Activated CD8-positive, alpha-beta memory T cell treated with anti-CD3 and anti-CD28 coated beads for 48 hours (primary cell): ENCODE measurements at places on chromosomes 7 and 10.
A peak's percentile ranks its signal among the peaks of the same experiment; 100 is the strongest.

- no peak for DNase-seq
Observed at GRCh38 chr7:148572067-148572522, 18.5 kb upstream of the C7orf33 start.

DNA sequence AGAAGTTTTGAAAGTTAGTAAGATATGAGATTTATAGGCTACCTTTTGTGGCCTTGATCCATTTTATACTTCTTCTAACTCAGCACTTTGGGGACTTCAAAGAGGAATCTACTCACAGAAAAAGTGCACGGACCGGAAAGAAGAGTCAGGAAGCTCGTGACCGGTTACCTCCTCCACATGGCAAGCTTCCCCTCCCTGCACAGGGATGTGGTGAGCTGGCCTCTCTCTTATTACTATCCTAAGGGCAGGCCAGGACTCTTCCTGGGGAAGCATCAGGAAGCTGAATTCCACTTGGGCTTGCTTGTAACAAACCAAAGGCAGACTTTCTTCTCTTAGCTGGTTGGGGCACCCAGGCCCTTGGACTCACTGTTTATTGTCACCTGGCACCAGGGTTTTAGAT lies 170.8 kb upstream of the GLI3 start:
- no peak for DNase-seq

- no peak for DNase-seq
Observed at GRCh38 chr10:103571656-103571975, 78.1 kb downstream of the NEURL1 start.

GRCh38 chr7:115600207-115600606 lies 430.4 kb downstream of the TFEC start:
- DNase-seq = no peak

DNA sequence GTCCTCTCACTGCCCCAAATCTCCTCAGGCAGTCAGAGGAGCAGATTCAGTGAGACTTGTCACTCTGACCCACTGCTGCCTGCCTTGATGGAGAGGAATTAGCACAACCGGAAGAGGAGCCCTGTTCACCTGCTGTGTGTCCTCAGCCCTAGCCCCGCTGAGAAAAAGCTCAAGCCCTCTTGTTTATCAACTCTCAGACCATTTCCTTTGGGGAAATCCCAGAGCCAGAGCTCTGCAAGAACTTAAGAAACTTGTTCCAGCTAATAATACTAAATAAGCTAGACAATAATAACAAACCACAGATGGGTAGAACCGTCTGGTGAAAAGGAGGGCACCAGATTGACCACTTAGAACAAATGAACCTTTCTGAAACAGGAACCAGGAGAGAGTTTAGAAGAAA lies 37.7 kb upstream of the ITGB1 start:
- DNase-seq = no peak

- DNase-seq = peak; percentile 49
Observed at GRCh38 chr10:124539935-124540641, 78.5 kb downstream of the LHPP start.

GRCh38 chr10:9608602-9609001 lies 1409.1 kb upstream of the CELF2 start:
- DNase-seq = no peak

DNA sequence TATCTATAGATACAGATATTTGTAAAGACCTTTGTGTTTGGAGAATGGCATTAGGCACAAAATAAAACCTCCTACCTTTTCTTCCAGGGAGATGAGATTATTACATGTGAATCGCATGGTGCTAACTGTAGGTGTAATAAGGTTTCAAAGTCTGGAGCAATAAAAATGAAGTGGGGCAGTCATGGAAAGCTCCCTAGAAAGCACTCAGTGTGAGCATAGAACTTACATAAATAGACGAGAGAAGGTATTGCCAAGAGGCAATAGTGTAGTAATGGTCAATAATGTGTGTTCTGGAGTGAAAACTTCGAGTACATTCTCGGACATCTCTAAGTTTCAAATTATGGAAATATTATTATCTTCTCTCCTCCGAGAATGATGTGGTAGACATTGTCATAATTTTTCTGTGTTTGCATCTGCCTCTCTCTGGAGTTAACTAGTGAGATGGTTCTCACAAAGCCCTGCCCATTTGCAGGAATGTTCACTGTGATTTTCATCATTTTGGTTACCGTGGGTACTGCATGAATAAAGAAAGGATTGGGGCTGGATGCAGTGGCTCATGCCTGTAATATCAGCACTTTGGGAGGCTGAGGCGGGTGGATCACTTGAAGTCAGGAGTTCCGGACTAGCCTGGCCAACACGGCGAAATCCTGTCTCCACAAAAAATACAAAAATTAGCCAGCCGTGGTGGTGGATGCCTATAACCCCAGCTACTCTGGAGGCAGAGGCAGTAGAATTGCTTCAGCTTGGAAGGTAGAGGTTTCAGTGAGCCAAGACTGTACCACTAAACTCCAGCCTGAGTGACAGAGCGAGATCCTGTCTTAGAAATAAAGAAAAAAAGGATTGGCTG lies 10.6 kb downstream of the VIM start:
- no peak for DNase-seq

GRCh38 chr7:35748371-35748770 lies 52.5 kb upstream of the SEPTIN7 start:
- DNase-seq = no peak

- no peak for DNase-seq
Observed at GRCh38 chr7:140672382-140673062, at the start of gene ADCK2. Gene ADCK2 (plus strand): TSS chr7:140672945. CDS start chr7:140673331, 386 bp downstream.

- no peak for DNase-seq
Observed at GRCh38 chr7:37534893-37535610, 86.4 kb upstream of the ELMO1 start.

- DNase-seq = peak; percentile 39
Observed at GRCh38 chr10:119207713-119208552, 562 bp downstream of the GRK5 start.

DNA sequence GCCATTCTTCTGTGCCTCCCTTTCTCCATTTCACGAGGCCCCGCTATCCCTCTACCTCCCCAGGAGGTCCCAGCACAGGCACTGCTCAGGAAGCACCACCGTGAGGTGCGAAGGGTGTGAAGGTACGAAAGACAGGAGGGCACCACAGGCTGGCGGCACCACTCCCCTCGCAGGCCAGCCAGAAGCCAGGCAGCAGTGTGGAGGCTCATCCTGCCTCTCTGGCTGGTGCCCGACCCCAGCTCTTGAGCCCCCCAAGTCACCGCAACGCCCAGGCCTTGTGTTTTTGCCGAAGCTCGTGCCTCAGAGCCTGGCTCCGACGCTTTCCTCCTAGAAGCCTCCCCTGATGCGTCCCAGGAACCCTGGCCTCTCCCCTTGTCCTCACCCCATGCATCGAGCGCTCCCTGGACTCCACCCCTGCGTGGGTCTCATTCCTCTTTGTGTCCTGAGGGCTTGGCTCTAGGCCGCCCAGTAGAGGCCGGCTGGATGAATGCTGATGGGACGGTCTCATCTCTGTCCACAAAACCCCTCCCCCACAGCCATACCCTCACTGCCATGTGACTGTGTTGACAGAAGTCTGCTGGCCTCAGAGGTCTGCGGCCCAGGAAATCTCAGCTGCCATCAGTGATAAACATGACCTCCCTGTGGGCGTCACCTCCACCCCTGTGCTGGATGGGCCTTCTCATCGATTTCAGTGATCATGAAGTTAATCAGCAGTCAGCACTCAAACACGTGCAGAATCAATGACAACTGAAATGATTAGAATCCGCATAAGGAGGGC lies 19.3 kb downstream of the BRI3 start:
- DNase-seq = no peak

- no peak for DNase-seq
Observed at GRCh38 chr7:151754142-151754590, 122.7 kb downstream of the PRKAG2 start.

DNA sequence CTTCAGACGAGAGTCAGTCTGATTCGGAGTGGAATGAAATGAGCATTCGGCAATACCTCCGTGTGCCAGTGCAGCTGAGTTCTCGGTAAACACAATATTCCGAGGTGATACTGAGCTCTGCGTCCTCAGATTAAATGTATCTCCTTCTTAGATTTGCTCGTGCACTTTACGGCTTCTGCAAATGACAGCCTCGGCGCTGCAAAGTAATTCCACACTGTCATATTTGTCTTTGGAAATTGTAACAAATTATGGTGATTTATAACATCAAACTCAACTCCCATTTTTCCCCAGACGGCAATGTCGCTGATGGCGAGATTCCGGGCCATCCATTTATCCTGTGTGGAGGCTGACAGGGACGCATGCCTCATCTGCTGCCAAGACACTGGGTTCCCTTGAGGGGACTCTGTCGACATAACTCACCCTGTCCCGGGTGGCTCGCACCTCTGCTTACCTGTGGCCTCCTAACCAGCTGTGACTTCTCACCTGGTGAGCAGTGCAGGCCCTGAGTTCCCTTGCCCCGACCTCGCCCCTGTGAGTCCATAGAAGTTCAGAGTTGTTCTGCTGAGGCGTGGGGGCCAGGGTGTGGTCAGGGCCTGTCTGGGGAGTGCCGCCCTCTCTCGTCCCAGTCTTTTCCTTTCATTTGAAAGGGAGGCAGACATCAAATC lies 201.9 kb downstream of the ADARB2 start:
- no peak for DNase-seq

- DNase-seq = no peak
Observed at GRCh38 chr7:5082806-5083205, 37.1 kb downstream of the RBAK start.

DNA sequence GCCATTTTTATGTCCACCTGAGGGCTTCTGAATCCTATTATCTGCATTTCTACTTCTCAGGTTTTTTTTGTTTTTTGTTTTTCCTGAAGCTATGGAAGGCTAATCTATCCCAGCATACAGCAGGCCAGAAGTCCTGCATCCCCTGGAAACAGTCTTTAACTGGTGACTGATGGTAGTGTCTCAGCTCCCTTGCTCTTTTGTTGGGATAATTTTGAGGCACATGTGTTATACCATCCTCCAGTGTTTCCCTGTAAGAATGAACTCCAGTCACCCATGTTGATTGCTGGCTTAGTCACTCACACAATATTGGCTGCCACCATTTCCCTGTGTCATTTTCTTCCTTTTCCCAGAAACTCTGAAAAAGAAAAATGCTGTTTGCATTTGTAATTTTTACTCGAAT lies 1094.0 kb upstream of the LRRN3 start:
- DNase-seq = no peak

DNA sequence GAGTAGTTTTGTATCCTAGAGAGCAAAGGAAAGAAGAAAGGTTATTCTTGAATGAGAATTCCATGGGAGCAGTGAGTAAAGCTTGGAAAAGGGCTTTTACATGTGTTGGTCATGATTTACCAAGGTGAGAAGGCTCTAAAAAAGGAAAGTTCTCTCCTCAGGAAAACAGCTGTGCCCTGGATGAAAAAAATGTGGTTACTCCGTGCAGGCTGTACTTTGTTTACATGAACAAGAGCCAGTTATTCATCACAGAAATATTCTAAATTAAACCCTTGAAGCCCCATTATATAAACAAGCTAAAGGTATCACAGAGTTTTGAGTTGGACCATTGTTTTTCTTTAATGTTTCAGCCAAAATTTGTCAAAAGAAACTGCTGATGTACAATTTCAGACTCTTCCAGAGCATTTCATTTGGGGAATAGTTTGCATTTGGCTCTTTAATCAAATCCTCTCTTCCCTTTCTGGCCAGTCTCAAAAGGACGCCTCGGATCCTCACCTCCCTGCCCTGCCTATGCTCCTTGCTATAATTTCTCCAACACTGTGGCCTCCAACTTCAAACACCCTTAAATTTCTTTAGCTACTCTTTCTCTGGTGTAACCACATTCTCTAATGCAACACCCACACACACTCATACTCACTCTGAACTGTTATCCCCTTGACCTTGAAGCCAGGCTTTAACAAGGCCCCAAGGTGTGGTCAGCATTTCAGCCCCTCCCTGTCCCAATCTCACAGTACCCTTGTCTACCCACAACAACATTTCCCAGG lies 47.4 kb downstream of the AFAP1L2 start:
- no peak for DNase-seq

DNA sequence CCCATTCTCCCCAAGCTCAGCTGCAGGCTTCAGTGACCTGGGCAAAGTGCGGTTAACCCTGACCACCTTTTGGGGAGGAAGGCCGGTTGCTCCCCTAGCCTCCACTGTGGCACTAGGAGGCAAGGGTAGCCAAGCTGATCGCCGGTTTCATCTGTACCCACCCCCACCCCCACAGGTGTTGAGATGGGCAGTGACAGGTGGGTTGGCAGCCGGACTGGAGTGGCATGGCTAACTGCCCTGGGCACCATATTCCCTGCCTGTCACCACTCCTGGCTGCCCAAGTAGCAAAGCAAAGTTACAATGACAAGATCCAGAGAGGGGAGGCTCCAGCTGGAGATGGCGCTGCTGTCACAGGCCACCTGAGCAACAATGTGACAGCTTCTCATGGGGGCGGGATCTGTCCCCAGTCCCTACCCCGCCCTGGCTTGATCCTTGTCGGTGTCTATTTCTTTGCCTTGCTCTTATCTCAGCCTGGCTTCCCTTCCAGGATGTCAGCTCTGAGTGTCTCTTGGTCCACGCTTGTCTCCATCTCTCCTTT lies 27.0 kb upstream of the BMS1 start:
- no peak for DNase-seq

GRCh38 chr7:36604806-36605205 lies 119.5 kb downstream of the AOAH start:
- no peak for DNase-seq

DNA sequence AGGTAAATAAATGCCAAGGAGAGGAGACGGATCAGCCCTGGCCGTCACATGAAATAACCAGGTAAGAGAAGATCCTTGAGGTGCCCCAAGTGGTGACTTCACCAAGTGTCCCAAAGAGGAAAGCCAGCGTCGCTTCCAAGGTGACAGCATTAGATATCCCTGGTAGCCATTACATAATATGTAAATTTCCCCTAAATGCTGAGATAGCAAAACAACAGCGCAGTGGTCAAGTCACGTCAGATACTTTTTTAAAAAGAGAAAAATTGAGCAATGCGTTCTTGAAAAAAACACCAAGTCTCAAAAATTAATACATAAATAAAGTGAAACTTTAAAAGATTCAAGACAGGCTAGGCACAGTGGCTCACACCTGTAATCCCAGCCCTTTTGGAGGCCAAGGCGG lies 100.2 kb downstream of the HTR5A start:
- DNase-seq = no peak

GRCh38 chr10:64648915-64649314 lies 1127.7 kb downstream of the REEP3 start:
- no peak for DNase-seq

GRCh38 chr10:124478515-124478914 lies 16.9 kb downstream of the LHPP start:
- no peak for DNase-seq
